Thoracic aorta endothelial cell (primary cell): ENCODE measurements at places on chromosomes 12 and 14. TPM values are rescaled to one million over a fixed set of nuclear protein-coding genes. Genes with fewer than 3 reads are reported as not detected.

The CCDC177 gene
- not detected in 2 replicates for total RNA-seq

The STAC3 gene
- total RNA-seq: not detected in 2 replicates

The ARHGEF25 gene
- total RNA-seq: 2.2 and 2.7 TPM in 2 replicates

The OR4E2 gene
- total RNA-seq: not detected in 2 replicates

The KRT77 gene
- total RNA-seq: not detected in 2 replicates

The HOXC11 gene
- total RNA-seq: not detected in 2 replicates

The PLEKHH1 gene
- total RNA-seq: 0.65 and 1.1 TPM in 2 replicates

The MRPL52 gene
- 56.9 and 73.1 TPM in 2 replicates for total RNA-seq

The ITGA7 gene
- total RNA-seq: 0.40 and 0.57 TPM in 2 replicates

The PUS7L gene
- 25.5 and 30.9 TPM in 2 replicates for total RNA-seq

The SLC24A4 gene
- total RNA-seq: under 0.01 TPM in 1 of 2 replicates, not detected in the other

The BMP4 gene
- total RNA-seq: 63.2 and 98.1 TPM in 2 replicates

The FAM186B gene
- 0.27 and 0.43 TPM in 2 replicates for total RNA-seq

The CELA1 gene
- total RNA-seq: not detected in 2 replicates

The TMCC3 gene
- 36.4 and 45.2 TPM in 2 replicates for total RNA-seq

The GEMIN2 gene
- 35.4 and 42.2 TPM in 2 replicates for total RNA-seq

The LMO3 gene
- 0.27 TPM in 1 of 2 replicates, not detected in the other for total RNA-seq
